Activated T-cell treated with anti-CD3 and anti-CD28 coated beads, Interleukin-2, amount 50 U/mL, for 48 hours (primary cell): ENCODE measurements at places on chromosomes 6 and 20.

DNA sequence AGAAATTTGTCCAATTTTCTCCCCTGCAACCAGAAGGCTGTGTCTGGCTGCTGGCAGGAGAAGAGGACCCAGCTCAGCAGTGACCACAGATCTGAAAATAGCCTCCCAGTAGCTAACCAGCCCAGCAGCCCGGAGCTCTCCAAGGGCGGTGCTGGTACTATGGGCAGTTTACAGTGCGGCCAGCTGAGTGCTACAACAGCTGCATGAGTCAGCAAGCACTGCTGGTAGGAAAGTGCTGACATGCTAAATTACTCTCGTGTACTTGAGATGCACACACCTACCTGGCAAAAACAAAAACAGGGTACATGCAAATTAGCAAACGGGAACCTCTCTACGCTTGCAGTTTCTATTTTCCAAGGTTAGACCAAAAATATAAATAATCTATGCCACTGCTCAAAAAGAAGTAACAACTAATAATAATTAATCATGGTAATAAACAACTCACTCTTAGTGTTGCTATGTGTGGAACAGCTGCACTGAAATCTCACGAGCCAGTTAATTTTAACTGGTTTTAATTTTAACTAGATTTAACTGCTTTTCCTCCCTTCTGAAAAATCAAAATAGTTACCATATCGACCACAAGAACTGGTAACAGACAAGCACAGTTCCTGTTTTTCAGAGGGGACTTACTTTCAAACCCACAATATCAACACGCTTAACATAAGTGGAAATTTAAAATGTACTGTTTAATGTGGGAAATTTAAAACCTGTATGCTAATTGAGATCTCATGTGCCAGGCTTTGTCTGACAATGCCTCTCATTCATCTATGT lies 10.8 kb downstream of the BACH2 start:
- peak; percentile 72 for DNase-seq

- no peak for DNase-seq
These were observed 187.4 kb upstream of the SNX9 start for GRCh38 chr6:157635388-157636244.

GRCh38 chr6:56062836-56063235 lies 184.5 kb downstream of the COL21A1 start:
- no peak for DNase-seq

DNA sequence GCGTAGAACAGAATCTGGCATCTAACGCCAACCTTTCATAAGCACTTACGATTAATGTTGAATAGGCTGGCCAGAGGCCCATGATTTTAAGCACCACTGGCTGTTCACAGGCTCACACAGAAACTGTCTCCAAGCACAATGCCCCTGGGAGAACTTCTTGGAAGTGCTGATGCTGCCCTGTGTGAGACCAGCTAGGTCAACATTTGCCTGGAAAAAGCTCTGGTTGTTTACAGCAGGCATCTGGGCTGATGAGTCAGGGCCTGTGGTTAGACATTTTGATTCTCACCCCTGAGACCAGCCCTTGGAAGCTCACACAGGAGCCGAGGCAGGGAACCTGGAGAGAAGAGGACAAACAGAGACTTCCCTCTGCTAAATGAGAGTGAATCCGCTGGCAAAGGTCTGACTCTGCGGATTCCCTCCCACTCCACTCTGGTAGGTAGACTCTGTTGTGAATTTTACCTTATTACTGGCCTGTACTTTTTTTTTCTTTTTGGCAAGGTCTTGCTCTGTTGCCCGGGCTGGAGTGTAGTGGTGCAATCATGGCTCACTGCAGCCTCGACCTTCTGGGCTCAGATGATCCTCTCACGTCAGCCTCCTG lies 6.8 kb upstream of the SULF2 start:
- DNase-seq, result no peak

GRCh38 chr6:137214931-137215330 lies 4.3 kb downstream of the IFNGR1 start:
- no peak for DNase-seq

- DNase-seq, result no peak
These were observed 103.5 kb upstream of the SIM1 start for GRCh38 chr6:100568255-100568654.
